ENCODE measurements at places on chromosomes 11 and 22. TPM values are rescaled to one million over a fixed set of nuclear protein-coding genes. Genes with fewer than 3 reads are reported as not detected.

GRCh38 chr22:46121079-46121478, 29.2 kb upstream of the PPARA start:
- no peak for DNase-seq
- no peaks in the 10 kb centered on the region for H3K27me3 ChIP-seq
- no peak overlapping the region for H3K4me3 ChIP-seq
- no peak overlapping the region for H3K27ac ChIP-seq
- no peaks in the 10 kb centered on the region for H3K36me3 ChIP-seq

DNA sequence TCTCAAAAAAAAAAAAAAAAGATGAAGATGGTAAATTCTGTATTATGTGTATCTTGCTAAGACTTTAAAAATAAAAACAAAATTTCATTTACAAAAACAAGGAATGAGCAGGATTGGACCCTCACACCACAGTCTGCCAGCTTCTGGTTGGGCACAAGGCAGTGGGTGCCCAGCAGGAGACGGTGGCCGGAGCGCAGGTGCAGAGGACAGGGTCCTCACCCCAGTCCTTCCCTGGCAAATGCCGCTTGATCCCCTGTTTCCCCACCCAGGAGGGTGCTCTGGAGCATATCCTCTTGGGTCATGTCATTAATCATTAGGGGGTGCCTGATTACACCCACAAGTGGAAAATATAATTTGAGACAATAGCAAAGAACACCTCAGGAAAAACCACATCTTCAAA, 31.2 kb downstream of the SHANK2 start:
- H3K27ac ChIP-seq: no peak overlapping the region
- no peak for DNase-seq
- H3K36me3 ChIP-seq: no peaks in the 10 kb centered on the region
- H3K27me3 ChIP-seq: no peaks in the 10 kb centered on the region
- no peak overlapping the region for H3K4me3 ChIP-seq

GRCh38 chr11:69915501-69916250, 96.5 kb upstream of the FGF3 start:
- H3K27ac ChIP-seq: no peak overlapping the region
- no peak overlapping the region for H3K4me3 ChIP-seq
- DNase-seq: peak; percentile 90
- no peaks in the 10 kb centered on the region for H3K36me3 ChIP-seq

GRCh38 chr11:83764643-83765042, 478.5 kb upstream of the CCDC90B start:
- H3K4me1 ChIP-seq: no peaks in the 10 kb centered on the region
- H3K4me3 ChIP-seq: no peak overlapping the region
- H3K27me3 ChIP-seq: no peaks in the 10 kb centered on the region
- DNase-seq: no peak
- no peaks in the 10 kb centered on the region for H3K36me3 ChIP-seq

- DNase-seq: no peak
- peaks cover 3% of the 10 kb centered on the region for H3K4me1 ChIP-seq
- H3K27me3 ChIP-seq: no peaks in the 10 kb centered on the region
- no peak overlapping the region for H3K27ac ChIP-seq
These were observed 11.0 kb downstream of the TNKS1BP1 start for GRCh38 chr11:57313788-57314135.

- H3K27me3 ChIP-seq: no peaks in the 10 kb centered on the region
- no peaks in the 10 kb centered on the region for H3K4me1 ChIP-seq
These were observed 713.8 kb downstream of the TBC1D22A start for GRCh38 chr22:47476231-47476630.

The HPX gene
- polyA plus RNA-seq: 1.3 TPM

GRCh38 chr11:17400048-17400775, 11.8 kb upstream of the KCNJ11 start:
- H3K4me3 ChIP-seq: no peak overlapping the region
- no peaks in the 10 kb centered on the region for H3K36me3 ChIP-seq
- DNase-seq: no peak
- H3K27me3 ChIP-seq: no peaks in the 10 kb centered on the region
- no peak overlapping the region for H3K27ac ChIP-seq

DNA sequence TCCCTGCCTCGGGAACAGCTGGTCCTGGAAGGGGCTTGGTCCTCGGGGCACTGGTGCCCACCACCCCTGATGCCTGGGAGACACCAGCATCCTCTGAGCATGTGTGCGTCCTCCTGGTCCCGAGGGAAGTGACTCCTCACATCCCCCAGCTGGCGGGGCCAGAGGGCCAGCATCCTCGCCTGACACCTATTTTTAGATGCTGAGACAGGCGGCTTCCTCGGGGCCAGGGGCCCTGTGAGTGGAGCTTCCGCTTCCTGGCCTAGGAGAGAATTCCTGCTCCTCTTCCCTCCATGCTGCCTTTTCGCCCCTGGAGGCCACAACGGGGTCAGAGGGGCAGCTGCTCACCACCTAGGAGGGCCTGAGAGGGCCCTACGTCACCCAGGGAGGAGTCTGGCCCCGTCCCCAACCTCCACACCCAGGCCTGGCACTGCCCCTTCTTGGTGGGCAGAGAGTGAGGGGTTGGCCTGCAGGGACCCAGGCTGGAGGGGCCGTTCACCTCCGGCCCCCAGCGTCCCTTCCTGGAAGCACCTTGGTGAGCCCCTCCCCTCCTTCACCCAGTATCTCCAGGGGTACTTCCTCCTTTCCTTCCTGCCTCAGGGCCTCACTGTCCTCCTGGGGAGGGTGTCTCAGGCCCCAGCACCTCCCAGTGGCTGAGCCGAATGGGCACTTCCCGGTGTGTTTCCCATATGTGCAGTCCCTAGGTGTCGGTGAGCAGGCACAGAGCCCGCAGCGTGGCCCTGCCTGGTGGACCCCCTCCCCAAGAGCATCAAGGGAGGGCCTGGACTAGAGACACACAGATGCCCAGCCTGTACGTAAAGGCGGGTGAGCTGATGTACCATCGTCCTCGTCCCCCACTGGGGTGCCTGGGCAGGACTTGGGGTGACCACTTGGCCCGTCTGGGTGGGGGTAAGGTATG, 6.1 kb downstream of the CD81 start:
- no peak overlapping the region for H3K4me3 ChIP-seq
- H3K27me3 ChIP-seq: no peaks in the 10 kb centered on the region
- H3K36me3 ChIP-seq: peaks cover 9% of the 10 kb centered on the region

- no peaks in the 10 kb centered on the region for H3K36me3 ChIP-seq
- H3K27ac ChIP-seq: no peak overlapping the region
- no peak for DNase-seq
- peaks cover 10% of the 10 kb centered on the region for H3K27me3 ChIP-seq
These were observed 51.8 kb downstream of the SLC22A12 start for GRCh38 chr11:64642871-64643255.

- H3K4me3 ChIP-seq: no peak overlapping the region
- H3K4me1 ChIP-seq: peaks cover 24% of the 10 kb centered on the region
- peak; percentile 79 for DNase-seq
- no peaks in the 10 kb centered on the region for H3K27me3 ChIP-seq
These were observed 66.9 kb downstream of the RBFOX2 start for GRCh38 chr22:35961480-35962295.

The APOA5 gene
- polyA plus RNA-seq: 0.22 TPM

DNA sequence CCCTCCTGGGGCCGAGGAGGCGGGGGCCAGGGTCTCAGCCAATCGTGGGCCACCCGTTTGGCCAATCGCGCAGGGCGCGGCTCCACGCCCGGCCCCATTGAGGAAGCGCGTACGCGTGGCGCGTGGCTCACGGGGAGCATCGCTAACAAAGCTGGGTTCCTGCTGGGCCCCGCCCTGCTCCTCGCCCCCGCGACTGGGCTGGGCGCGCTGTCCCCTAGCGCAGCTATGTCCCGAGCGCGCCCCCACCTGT, 614 bp upstream of the ASCL2 start:
- H3K4me1 ChIP-seq: no peaks in the 10 kb centered on the region
- no peak overlapping the region for H3K27ac ChIP-seq
- no peak overlapping the region for H3K4me3 ChIP-seq
- H3K27me3 ChIP-seq: peaks cover 28% of the 10 kb centered on the region
- DNase-seq: no peak

Data from lung (tissue), 17 donors.